ENCODE measurements at places on chromosomes 6 and 20.

DNA sequence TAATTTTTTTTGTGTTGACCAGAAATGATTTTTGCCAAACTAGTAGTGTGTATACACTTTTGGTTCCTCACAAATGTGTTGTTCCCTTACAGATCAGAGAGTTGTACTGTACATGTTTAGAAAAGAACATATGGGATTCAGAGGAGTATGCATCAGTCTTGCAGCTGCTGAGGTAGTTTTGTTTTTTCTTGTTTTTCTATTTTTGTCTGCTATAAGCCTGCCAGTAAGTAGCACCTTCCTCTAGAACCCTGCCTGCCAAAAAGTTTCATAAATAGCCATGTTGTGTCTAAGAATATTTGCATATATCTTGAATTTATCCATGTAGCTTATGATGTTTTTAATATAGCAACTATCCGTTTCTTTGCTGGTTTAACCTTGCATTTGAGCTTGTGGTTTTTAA lies 46.4 kb downstream of the ORC3 start:
- DNase-seq = no peak

DNA sequence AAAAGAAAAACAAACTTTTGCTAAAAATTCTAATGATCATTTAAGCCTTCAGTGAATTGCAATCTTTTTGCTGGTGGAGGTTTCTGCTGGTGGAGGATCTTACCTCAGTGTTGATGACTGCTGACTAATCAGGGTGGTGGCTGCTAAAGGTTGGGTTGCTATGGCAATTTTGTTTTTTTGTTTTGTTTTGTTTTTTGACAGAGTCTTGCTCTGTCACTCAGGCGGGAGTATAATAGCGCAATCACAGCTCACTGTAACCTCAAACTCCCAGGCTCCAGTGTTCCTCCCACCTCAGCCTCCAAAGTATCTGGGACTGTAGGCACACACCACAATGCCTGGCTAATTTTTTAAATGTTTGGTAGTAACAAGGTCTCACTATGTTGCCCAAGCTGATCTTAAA lies 94.7 kb downstream of the ANKRD6 start:
- DNase-seq = no peak

DNA sequence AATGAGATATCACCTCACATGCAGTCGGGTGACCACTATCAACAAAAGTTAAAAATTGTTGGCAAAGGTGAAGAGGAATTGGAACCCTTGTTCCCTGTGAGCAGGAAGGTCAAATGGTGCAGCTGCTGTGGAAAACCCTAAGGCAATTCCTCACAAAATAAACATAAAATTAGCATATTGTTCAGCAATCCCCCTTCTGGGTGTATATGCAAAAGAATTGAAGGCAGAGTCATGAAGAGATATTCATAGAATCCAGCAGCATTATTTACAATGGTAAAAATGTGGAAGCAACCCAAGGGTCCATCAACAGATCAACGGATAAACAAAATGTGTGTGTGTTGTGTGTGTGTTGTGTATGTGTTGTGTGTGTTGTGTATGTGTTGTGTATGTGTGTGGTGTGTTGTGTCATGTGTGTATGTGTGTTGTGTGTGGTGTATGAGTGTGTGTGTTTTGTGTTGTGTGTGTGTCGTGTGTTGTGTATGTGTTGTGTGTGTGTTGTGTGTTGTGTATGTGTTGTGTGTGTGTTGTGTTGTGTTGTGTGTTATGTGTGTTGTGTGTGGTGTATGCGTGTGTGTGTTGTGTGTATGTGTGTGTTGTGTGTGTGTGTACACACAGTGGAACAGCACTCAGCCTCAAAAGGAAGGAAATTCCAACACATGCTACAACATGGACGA lies 245.1 kb downstream of the ERMARD start:
- DNase-seq = no peak

- no peak for DNase-seq
These were observed 88.8 kb downstream of the ADAT2 start for GRCh38 chr6:143361536-143362191.

- DNase-seq = no peak
These were observed 150.6 kb downstream of the RALGAPA2 start for GRCh38 chr20:20561841-20562240.

DNA sequence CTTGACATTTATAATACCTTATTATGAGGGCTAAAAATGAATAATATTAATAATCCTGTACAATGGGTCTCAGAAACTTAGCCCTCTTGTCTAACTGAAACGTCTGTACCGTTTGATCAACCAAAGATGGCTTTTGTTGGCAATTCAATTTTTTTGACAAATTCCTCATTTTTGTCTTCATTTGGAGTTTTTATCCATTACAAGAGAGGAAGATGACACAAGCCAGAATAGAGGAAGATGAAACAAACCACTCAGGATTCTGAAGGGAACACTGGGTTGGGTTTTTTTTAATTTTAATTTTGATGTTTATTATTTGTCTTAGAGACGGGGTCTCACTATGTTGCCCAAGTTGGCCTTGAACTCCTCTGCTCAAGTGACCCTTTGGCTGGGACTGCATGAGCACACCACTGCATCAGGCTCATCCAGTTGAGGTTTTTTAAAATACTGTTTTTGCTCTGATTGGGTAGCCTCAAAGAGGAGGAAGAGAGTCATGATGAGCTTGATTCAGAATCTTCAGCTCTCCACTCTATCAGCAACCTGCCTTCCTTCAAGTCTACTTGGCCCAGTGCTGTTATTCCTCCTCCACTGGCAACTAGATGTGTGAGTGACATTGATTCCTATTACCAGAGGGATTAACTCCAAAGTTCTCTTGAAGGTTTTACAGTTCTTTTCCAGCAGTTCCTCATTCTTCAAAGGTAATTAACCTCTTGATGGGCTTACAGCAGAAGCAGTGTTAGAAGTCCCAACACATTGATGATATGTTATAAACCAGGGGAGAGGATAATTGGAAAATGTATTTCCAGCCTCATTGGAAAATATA lies 71.3 kb downstream of the ATXN1 start:
- DNase-seq = no peak

GRCh38 chr6:125866433-125866832 lies 75.7 kb downstream of the NCOA7 start:
- no peak for DNase-seq

- DNase-seq = no peak
These were observed 54.9 kb downstream of the UBR2 start for GRCh38 chr6:42618686-42619085.

GRCh38 chr6:164345806-164346496 lies 931.4 kb downstream of the QKI start:
- DNase-seq = no peak

DNA sequence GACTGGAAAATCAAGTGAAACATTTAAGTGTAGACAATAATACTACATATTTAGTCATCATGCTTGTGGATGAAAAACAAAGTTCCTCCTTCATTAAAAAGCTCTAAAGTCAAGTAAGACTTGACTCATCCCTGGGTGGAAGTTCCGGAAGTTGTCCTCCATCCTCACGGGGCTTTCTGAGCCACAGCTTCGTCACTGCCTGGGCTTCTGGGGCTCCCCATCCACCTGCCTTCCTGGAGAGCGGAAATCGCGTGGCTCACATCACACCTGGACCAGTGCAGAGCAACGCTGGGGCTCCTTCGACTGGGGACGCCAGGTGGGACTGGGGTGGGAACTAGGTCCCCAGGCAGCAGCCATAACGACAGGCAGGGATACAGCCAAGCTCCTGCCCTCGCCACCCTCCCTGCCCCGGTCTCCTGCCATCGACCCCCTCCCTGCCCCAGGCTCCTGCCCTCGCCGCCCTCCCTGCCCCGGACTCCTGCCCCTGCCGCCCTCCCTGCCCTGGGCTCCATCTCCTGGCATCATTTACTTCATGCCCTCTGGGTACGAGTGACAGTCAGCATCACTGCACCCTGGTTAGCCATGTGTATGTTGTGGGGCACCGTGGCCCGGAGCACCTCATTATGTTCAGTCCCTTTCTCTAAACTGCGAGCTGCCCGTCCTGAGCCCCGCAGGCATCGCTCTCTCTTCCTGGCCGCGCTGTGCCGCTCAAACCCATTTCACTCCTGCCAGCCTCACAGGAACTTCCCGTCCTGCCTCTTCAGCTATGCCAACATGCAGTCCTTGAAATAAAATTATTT lies 12.9 kb downstream of the THBS2 start:
- no peak for DNase-seq

GRCh38 chr6:44663860-44664634 lies 276.5 kb downstream of the CDC5L start:
- no peak for DNase-seq

DNA sequence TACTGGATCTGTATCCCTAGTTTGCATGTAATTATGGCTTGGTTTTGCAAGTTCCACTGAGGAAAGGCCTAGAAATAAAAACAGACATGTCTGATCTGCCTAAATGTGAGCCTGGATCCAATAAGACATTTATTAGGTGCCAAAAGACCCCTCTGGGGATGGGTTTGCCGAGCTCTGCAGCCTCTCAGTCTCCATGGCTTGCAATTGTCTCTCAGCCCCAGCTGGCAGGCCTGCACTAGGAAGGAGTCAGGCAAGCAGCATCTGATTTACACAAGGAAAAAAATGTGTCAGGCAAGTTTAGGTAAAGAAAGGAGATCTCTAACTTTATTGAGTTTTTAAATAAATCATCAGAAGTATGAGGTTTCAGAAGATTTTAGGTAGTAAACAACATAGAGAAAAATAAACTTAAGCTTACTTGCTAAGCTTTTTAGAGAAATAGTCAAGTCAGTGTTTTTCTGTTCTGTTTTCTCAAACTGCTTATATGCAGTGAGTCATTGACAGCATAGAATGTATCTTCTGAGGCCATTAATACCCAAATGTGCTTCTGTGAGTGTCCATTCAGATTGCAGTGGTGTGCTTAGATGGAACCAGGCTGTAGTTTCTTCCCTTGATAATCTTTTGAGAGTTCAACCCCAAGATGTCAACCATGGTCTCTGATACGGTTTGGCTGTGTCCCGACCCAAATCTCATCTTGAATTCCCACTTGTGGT lies 121.0 kb downstream of the FHL5 start:
- DNase-seq = no peak

- no peak for DNase-seq
These were observed 1212.1 kb upstream of the CITED2 start for GRCh38 chr6:140586426-140587061.

Data from activated CD4-positive, alpha-beta T cell treated with anti-CD3 and anti-CD28 coated beads, Interleukin-2, amount 50 U/mL, for 4 hours (primary cell).